CD4-positive, alpha-beta T cell treated with Interleukin-10 for 1 hour (primary cell): ENCODE measurements at places on chromosomes 4 and X.

DNA sequence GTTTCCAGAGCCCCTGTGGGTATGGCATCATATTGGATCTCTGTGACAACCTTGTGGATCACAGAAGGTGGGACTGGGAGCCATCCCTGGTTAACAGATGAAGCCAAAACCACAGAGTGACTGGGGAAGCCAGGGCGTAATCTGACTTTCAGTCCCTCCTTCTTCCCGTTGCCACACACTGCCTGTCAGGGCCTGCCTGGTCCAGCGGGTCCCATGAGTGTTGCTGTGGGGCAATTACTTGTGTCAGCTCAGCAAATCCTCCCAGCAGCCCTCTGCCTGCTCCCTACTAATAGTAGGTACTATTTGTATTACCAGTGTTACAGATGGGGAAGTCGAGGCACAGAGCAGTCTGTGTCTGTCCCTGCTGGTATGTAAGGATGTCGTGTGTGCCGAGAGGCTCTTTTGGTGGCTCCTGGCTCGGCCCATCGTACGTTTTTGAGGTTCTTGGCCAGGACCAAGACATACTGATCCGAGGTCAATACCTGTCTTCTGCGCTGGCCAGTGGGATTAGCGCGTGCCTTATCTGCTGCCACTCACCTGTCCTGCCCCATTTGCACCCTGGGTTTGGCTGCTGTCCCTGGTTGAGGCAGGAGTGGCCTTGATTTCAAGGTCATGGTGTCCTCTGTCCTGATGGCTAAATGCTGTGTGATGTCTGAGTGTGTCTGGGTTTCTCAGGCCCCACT is 5.7 kb downstream of the NSG1 start:
- DNase-seq = no peak

DNA sequence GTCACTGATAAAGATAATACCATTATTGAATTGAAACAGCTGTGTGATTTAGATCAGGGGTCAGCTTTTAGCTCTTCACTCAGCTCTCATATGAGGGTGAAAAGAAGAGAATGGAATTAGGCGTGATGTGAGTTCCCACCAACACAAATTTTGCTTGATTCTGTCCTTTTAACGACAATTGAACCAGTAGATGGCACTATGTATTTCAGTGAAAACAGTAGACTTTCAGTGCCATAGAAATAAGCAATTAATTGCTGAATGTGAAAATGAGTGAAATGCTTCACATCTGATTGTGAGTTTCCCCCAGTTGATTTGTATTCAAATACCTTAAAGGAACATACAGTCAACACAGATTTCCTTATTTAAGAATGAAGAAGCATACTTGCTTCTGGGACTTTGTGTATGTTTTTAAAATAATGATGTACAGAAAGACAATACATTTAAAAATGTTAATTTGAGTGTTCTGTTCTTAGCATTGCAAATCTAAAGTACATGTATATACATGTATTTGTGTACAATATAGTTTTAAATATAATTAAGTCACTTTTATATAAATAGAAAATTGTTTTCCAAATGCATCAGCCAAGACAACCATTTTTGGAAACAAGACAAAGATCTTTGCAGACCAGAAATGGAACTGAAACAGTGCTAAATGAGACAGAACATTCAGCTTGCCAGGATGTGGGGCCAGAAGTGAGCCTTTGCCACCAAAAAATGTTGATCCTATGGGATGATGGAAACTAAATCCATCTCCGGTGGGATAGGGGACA is 178.8 kb downstream of the SNCA start:
- peak; percentile 4 for DNase-seq

GRCh38 chr4:129545599-129546278 is 449.8 kb downstream of the C4orf33 start:
- DNase-seq = no peak

DNA sequence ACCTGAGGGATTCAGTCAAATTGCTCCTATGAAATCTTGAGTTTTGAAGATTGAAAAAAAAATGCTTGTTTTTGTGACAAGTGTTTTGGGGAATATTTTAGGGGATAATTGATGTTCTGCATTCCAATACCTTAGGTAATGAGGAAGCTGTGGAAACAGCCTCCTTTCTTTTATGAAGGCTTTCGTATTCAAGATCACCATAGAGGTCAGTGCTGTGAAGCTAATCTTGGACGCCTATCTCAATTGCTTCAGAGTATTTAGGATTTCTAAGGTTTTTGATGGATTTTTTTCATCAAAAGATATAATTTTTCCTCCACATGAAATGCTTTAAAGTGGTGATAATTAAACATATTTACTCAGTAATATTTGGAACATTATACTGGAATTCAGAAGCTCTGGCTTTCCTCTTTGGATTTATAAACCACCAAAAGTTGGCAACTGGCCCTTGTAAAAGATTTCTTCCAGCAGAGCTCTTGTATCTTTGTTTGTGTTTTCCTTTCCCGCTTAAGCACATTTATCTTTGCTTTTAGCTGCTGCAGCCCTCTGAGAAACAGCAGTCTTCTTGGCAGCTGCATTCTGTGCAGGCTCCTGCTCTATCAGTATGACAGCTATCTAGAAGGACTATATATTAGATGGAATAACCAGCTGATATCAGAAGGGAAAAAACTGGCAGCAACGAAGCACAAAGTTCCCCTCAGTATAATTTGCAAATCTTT is 63.7 kb downstream of the HMGB2 start:
- no peak for DNase-seq

DNA sequence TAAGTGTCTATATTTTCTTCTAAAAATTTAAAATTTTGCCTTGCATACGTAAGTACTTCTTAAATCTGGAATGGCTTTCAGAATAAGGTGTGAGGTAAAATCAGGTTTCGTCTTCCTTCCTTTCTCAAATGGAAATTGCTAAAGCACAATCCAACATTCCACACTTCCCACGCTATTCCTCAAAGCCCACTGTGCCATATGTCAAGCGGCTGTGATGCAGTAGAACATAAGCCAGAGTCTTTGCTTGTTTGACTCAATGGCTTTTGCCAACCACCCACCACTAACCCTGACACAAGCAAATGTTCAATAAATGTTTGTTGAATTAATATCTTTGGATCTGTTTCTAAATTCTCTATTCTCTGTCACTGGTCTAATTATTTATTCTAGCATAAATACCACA is 1199.7 kb upstream of the TENM3 start:
- no peak for DNase-seq

DNA sequence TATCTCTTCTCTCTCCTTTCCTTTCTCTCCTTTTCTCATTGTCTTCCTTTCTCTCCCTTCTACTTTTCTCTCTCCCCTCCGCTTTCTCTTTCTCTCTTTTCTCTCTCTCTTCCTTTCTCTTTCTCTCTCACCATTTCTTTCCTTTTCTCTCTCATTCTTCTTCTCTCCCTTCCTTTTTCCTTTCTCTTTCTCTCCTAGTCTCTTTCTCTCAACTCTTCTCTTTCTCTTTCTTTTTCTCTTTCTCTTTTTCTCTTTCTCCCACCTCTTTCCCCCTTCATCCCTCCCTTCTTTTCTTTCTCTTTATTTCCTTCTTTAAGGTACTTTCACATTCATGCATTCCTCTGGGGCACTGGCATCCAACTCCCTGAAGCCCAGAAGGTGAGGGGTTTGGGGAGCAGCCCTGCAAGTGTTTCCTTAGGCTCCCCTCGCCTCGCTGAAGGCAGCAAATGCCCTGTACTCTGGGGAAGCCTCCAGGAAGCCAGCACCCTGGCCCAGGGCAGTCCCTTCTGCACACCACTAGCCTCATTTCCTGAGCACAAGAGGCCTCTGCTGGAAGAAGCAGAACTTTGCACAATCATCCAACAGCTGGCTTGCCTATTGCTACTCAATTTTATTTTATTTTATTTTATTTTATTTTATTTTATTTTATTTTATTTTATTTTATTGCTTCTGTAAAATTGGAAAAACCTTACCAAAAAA is 124.2 kb downstream of the NFKB1 start:
- DNase-seq = peak; percentile 85

DNA sequence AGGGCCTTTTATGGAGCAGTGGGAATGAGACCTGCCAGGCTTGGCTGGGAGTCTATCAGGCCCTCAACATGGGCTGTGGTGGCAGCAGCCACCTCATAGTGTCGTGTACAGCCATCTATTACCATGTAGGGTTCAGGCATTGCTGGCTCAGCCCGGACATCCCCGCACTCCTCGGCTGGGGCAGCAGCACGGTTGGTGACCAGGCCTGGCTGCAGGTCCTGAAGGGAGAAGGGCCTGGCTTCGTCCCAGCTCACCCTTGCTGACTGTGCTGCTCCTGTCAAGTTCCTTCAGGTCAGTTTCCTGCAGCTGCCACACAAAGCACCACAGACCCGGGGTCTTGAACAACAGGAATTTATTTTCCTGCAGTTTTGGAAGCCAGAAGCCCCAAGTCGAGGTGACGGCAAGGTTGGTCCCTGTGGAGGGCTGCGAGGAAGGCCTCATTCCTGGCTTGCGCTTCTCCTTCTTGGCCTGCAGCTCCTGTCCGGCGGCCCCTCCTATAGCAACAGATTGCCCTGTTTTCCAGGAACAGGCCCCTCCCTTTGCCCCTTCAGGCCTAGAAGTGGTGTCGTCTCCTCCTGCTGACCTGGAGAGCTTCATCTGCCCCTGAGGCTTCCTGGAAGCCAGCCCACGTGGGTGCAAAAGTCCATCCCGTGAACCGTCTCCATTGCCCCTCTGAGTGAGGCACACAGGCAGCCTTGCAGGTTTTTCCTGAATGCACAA is 25.2 kb upstream of the SORCS2 start:
- no peak for DNase-seq

GRCh38 chr4:128570387-128570975 is 239.0 kb upstream of the JADE1 start:
- no peak for DNase-seq

DNA sequence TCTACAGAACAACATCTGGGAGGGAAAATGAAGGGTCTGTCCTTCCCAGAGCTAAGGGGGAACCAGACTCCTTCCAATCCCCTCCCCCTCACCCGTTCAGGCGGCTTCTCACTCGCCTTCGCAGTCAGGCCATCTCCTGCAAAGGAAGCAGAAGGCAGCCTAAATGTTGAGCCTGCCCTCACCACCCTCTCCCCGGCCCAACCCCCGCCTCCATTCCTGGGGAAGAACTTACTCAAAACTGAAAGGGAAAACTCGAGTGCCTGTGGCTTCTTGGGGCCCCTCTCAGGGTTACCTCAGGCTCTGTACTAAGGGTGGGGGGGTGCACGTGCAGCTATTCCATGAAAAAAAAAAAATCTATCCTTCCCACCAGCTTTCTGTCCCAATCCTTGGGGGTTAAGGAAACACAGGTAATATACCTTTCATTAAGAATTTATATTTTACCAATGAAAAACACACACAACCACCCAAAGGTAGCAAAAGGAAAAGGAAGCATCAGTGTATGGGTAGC is 2.4 kb downstream of the ZMYM3 start:
- no peak for DNase-seq

DNA sequence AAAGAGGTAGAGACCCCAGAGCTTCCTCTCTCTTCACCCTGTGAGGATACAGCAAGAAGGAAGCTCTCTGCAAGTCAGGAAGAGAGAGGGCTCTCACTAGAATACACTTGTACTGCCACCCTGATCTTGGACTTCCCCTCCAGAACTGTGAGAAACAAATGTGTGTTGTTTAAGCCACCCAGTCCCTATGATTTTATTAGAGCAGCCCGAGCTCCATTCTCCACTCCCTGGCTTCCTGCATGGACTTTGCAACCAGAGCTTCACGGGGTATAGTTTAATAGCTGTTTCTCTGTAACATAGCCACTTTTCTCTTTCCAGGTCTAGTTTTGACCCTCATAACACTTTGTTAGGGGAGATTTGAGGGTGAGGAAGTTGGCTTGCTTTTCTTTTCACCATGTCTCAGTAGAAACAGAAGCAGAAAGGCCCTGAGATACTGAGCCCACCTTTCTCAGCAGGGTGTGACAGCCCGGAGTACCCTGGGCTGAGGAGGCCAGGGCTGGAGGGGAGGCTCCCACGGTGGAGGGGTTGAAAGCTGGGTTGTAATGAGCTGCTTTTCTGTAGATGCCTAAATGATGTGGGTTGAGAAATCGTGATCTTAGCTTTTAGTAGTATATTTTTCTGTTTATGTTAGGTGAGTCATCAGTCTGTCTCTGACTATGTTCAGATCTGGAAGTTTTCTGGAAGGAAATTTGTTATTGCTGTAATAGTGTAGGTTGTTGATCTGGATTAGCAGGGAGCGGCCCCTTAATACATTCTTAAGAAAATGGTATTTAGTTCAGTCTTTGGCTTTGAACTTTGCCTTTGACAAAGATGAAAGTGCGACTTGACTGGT is 118.6 kb downstream of the PTTG2 start:
- DNase-seq = no peak

GRCh38 chr4:79662651-79663050 is 254.6 kb upstream of the GK2 start:
- no peak for DNase-seq

DNA sequence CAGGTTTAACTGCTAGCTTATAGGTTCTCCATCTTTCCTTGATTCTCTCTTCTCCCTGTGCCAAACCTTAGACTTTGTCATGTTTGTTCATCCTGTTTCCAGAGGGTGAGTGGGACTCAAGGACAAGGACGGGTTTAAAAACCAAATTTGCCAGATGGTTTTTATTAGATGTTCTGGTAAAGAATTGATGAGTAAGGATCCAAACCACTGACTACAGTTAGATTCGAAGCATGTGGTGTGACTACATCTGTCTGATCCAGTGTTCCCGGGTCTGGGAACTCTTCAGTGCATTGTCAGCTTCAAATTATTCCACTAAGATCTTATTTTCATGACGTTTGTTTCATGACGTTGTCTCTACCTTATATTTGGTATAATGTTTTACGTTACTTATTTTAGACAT is 37.5 kb downstream of the MTMR1 start:
- no peak for DNase-seq

DNA sequence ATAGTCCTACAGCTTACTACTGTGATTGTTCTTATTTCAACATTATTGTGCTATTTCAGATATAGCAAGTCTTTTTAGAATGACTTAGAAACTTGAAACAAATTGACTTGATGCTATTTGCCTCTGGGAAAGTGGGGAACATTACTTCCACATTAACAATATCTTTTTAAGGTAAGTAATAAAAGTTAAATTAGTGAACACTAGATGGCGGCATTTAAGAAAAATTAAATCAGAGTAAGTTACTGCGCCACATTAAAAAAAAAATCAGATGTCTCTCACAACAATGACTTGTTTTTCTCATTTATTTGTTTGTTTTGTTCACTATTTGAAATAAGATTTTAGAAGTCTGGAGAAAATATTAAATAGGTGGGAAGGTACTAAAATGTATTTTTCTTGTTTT is 1026.9 kb upstream of the SLIT2 start:
- DNase-seq = no peak

DNA sequence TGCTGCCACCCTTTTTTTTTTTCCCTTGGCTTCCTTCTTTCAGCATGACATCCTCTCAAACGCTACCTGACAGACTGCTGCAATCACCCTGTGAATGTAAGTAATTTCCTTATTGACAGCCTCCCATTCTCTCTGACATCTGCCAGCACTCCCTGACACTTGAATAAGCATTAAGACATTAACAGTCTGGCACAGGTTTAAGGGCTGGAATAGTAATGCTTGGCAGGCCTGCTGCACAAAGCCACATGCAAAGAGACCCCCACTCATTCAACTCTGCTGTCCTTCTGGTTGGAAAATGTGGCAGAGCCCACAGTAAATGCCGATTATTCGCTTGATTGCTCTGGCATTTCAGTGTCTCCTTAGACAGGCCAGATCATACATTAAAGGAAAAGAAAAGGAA is 28.1 kb upstream of the RASGEF1B start:
- DNase-seq = no peak

- no peak for DNase-seq
Observed at GRCh38 chr4:33941854-33942253, 2302.5 kb downstream of the ARAP2 start.

GRCh38 chr4:159143687-159144086 is 40.8 kb downstream of the RAPGEF2 start:
- DNase-seq = no peak
